HT1080 (cell line): ENCODE measurements at places on chromosomes 7 and 10. TPM values are rescaled to one million over a fixed set of nuclear protein-coding genes. Genes with fewer than 3 reads are reported as not detected.

- no peak for DNase-seq
Observed at GRCh38 chr7:116621649-116622048, 50.3 kb upstream of the MET start.

DNA sequence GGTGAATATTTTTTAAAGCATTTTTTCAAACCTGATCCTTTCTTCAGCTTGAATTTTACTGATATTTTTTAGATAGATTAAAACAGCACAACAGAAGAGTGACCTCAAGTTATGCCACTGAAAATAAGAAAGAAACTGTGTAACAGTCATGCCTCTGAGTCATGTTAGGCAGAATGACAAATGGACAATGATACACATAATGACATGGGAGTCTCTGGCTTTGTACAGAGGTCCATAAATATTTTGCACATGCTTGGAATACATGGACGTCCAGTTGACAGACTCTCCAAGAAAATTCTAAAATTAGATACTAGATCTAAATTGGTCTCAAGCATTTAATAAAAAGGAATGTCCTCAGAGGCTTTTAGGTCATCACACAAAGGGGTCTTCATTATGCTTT, 21.9 kb upstream of the SEMA3A start:
- no peak for DNase-seq

- peak; percentile 61 for DNase-seq
Observed at GRCh38 chr10:59434463-59435321, 72.3 kb upstream of the FAM13C start.

Gene ANTXRL
- 0.63 TPM in 1 of 2 replicates, not detected in the other for total RNA-seq

DNA sequence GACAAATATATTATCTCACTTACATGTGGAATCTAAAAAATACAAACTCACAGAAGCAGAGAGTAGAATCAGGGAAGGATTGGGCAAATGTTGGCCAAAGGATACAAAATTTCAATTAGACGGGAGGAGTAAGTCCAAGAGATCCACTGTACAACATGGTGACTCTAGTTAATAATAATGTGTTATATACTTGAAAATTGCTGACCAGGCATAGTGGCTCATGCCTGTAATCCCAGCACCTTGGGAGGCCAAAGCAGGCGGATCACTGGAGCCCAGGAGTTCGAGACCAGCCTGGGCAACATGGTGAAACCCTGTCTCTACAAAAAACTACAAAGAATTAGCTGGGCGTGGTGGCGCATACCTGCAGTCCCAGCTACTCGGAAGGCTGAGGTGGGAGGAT, 16.4 kb downstream of the MTERF1 start:
- no peak for DNase-seq

Gene TRIM4
- total RNA-seq: 12.5 and 13.0 TPM in 2 replicates

Gene OR2A1
- not detected in 2 replicates for total RNA-seq

Gene CYP3A5
- total RNA-seq: 0.18 and 0.57 TPM in 2 replicates

DNA sequence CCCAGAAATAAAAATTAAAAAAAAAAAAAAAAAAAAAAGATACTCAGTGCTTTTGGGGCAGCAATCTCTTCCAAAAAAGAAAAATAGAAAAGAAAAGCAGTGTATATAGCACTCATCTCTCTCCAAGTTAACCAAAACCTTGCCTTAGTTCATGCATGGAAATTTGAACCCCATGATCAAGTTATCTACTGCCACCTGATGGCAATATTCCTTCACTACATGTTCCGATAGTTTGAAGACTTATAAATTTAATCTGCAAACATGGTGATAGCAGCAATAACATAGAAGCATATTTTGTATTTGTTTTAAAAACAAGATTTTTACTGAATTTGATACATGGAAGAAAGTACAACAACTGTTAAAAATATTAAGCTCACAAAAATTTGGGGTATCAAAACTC, 48.6 kb upstream of the SLIT1 start:
- DNase-seq: peak; percentile 33

GRCh38 chr10:124955243-124955642, 13.3 kb downstream of the ZRANB1 start:
- DNase-seq: no peak

DNA sequence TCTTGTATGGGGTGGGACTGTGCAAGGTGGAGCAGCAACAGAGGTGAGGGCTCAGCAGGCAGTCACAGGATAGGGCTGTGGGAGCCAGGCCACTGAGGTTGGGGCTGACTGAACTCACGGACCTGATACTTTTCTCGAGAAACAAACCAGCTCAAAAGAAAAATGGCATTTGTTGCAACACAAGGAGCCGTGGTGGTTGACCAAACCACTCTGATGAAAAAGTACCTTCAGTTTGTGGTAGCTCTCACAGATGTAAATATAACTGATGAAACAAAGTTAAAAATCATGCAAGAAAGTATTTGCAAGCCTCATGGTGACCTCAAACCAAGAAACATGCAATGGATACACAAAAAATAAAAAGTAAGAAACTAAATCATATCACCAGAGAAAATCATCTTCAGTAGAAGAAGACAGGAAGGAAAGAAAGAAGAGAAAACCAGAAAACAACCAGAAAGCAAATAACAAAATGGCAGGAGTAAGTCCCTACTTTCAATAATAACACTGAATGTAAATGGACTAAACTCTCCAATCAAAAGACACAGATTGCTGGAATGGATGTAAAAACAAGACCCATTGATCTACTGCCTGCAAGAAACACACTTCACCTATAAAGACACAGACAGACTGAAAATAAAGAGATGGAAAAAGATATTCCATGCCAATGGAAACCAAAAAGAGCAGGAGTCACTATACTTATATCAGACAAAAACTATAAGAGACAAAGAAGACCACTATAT, 48.9 kb upstream of the DUSP5 start:
- DNase-seq: no peak

Gene GIMAP1
- not detected in 2 replicates for total RNA-seq
